Activated CD4-positive, alpha-beta T cell treated with anti-CD3 and anti-CD28 coated beads, Interleukin-2, amount 50 U/mL, for 4 hours (primary cell): ENCODE measurements at places on chromosomes 4 and X.

- no peak for DNase-seq
These were observed 211.6 kb upstream of the FAM241A start for GRCh38 chr4:111933703-111934102.

GRCh38 chrX:4243759-4244158 is 530.3 kb upstream of the PRKX start:
- no peak for DNase-seq

DNA sequence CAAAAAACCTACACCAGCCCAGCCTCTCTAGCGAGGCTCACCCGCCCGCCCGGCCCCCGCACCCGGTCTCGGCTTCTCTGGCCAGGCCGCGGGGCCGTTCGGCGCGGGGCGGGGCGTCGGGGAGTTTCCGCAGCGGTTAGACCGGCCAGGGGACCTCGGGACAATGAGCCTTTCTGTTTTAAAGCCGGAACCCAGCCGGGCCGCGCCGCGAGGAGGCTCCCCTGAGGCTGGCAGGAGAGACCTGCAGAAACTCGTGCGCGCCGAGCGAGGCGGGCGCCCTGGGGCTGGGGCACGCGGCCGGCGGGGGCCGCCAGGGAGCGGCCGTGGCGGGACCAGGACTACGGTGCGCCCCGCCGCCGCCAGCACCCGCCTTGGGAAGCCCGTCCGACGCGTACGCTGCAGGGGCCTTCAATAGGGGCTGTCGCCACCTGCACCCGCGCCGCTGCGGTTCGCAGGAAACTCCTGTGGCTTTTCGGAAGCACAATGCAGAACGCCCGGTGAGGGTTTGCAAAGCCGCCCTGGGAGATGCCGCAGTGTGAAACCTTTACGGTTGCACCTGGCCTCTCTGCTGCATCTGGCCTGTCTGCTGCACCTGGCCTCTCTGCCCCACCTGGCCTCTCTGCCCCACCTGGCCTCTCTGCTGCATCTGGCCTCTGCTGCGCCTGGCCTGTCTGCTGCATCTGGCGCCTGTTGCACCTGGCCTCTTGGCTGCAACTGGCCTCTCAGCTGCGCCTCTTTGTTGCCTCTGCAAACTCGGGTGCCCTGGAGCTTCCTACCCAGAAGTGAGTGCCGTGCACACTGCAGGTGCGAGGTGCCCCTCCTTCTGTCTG is 63.9 kb downstream of the TRAPPC11 start:
- peak; percentile 19 for DNase-seq

DNA sequence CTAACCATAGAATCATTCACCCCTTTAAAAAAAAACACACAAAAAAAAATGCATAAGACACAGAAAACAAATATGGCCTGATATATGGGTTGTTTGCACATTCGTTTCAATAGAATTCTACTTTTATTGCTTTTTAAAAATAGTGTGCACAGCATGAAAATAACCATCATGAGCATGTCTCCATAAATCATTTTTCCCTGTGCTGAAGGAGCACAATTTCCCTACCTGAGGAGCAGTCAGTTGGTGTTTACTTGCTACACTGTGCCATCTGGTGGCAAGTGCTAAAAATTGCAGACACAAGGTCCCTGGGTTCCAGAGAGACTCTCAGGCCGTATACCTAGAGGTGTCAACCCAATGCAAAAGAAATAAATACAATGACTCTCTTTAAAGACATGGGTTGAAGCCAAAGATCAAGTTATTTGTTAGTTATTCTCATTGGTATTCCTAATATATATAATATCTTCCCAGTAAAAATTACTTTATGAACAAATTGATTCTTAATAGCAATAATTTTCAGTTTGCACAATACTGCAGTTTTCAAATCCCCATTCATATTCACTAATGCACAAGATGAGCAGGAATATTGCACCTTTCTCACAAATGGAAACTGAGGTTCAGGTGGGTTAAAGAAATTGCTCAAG is 551.4 kb downstream of the IQCM start:
- DNase-seq, result no peak

DNA sequence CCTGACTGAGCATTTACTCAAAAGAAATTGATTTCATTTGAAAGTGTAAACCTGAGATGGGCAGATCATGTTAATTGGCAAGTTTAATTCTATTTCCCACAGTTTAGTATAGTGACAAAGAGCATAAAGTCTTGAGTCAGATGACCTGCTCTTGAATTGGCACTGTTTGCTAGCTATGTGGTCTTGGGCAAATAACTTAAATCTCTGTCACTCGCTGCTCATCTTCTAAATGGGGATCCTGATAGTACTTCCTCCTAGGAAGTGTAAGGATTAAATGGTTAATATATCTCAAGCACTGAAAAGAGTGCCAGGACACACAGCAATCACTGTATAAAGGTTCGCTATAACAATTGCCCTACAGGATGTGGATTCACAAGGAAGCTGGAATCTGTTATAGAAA is 242.8 kb upstream of the JADE1 start:
- DNase-seq, result no peak

DNA sequence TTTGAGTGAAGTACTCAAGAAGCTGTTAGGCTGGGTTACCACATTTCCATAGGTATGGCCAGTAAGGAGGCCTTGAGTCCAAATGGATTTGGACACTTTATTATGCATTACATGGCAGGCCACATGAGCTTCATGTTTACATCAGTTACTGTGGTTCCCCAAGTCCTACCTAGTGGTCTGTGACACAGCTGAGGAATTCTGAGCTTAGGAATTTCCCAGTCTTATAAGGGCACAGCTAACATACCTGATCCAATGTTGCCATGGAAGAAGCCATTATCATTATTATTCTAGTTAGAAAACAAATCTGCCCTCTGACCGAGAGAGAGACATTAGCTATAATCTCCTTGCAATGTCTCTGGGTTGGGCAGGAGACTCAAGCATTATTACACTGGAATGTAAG is 174.4 kb upstream of the NUDT10 start:
- no peak for DNase-seq

GRCh38 chr4:26083987-26084386 is 170.0 kb downstream of the SMIM20 start:
- DNase-seq, result no peak

DNA sequence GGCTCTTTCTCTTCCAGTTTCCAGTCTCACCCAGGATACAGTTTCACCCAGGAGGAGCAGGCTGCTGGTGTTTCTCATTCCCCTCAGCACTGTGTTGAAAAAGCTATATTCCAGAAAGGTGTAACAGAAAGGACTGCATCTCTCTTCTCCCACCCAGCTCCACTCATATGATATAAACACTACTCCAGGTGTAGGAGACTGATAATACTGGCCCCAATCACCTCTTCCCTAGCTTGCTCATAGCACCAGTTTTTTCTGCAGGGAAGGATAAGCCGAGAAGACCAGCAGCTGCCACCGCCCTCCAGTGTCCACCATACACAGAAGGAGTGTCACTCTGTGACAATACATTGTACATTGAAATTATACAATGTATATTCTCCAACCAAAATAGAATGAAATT is 105.5 kb upstream of the STK26 start:
- DNase-seq, result no peak

- no peak for DNase-seq
These were observed 130.0 kb upstream of the LNX1 start for GRCh38 chr4:53721263-53721662.

GRCh38 chr4:175833574-175834311 is 21.7 kb upstream of the GPM6A start:
- no peak for DNase-seq

DNA sequence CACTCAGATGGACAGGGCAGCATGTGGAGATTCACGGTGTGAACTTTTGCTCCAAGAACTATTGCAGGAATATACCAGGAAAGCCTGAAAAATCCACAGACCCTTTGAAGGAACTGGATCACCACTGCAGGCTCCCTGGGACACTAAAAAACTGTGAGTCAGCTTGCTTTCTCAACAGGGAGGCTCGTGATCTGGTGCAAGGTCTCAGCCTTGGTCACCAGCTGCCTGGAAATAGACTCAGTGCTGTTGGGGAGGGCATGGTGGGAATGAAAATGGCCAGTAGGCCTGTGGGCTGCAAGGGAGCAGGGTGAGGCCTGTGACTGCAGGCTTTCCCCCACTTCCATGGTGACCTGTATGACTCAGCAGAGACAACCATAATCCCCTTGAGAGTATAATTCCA is 426.4 kb upstream of the RPS6KA3 start:
- no peak for DNase-seq

GRCh38 chrX:140502491-140503237 is 2.2 kb downstream of the SOX3 start:
- no peak for DNase-seq

DNA sequence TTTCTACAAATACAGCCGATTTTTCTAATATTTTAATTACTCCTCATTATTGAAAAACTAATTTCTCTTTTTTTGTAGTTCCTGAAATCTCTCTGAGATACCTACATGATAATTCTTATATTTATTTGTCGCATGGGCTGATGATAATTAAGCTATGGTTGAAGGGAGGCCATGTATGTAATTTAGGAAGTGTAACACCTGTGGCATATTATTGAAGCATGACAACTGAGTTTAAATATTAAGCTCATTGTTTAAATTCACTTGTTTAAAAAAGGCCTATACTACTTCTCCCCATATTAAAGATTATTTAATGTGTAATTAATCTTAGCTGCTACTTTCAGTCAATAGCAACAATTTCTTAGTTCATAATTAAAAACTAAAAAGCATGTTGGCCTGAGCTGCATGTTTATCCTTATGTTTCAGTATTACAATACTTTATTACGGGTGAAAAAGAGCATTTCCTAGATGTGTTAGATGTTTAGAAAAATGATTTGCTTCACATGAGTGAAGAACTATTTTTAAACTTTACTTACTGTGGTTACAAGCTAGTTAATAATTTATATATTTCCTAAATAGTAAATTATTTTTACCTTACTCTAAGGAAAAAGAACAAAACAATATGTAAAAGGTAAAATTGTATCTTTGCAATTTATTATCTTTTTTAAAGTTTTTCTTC is 122.4 kb downstream of the RAP1GDS1 start:
- no peak for DNase-seq

- no peak for DNase-seq
These were observed 265.9 kb upstream of the GK2 start for GRCh38 chr4:79673898-79674297.

- DNase-seq, result no peak
These were observed 56.2 kb downstream of the RTL9 start for GRCh38 chrX:110414679-110415439.
